ENCODE measurements at places on chromosomes 11 and 22. TPM values are rescaled to one million over a fixed set of nuclear protein-coding genes. Genes with fewer than 3 reads are reported as not detected.

LRRC56 gene
- total RNA-seq, result 2.2 TPM

XKR3 gene
- total RNA-seq, result not detected

SCGB1A1 gene
- total RNA-seq, result not detected

KCNK4 gene
- total RNA-seq, result not detected

IL17RA gene
- total RNA-seq, result 58.9 TPM

KBTBD4 gene
- total RNA-seq, result 17.2 TPM

NXPE4 gene
- not detected for total RNA-seq

CCDC87 gene
- 0.07 TPM for total RNA-seq

FOLR2 gene
- not detected for total RNA-seq

All from T-helper 2 cell treated with Interferon-gamma antibody and Interleukin-4, amounts not matched to agents 100 ng/mL and 5 ng/mL, for 36 hours (primary cell).